SW480 (cell line): ENCODE measurements at places on chromosomes 1 and 21.

DNA sequence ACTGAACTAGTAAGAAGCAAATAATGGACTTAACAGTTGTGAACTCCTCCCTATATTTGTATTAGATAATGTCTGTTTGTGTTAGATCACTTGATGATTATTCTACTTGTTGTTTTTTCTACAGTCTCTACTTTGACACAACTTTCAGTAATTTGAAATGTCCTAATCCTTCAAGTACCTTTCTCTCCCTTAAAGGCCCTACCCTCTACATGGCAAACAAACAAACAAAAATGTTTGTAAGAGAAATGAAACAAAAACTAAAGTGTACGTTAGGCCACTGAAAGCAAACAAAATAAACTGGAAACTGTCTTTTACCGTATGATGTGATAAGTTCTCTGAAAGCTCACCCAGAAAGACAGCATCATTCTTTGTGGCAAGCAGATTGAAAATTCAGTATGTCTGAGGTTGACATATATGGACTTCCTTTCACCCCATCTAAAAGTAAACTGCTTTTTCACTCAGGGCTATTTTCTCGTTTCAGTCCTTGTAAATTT is 255.9 kb upstream of the SNX7 start:
- DNase-seq: no peak

- peak; percentile 36 for DNase-seq
Observed at GRCh38 chr21:44892536-44893277, 19.2 kb upstream of the PTTG1IP start.

DNA sequence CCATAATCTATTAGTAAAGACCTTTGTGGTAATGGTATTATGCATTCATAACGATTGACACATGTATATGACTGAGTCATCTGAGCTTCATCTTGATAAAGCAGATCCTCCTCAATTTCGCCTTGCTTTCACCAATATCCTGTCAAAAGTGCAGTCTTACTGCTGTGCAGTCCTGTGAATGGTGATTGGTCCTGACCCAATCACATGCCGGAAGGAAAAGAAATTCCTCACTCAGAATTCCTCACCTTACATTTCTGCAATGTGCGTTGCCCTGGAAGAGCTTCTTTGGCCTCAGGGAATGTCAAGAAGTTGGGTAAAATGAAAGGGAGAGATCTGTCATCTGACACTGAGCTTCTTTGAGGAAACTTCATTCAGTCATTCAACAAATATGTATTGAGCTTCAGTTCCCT is 121.0 kb upstream of the TSPAN2 start:
- DNase-seq: no peak

- DNase-seq: no peak
Observed at GRCh38 chr21:35163411-35163810, 114.3 kb upstream of the RUNX1 start.

DNA sequence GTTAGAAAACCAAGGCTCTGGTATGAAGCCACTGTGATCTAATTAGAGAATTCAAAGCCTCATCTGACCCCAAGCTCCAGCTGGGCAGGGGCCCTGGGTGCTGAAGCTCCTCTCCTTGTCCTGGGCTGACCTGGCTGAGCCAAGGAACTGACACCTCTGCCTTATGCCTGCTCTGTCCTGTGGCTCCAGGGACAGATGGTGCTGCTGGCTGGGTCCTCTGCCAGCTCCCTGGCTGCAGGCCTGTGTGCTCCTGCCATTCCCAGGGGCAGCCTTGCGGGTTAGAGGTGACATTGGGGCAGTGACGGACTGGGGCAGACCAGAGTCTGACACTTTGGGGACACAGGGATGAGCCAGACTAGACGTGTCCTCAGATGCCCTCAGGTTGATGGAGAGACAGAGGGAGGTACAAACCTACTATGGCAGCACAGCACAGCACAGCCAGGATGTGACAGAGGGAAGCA is 11.8 kb downstream of the ACOT11 start:
- no peak for DNase-seq

- DNase-seq: no peak
Observed at GRCh38 chr1:59755069-59755685, 59.6 kb upstream of the HOOK1 start.
